ENCODE measurements at places on chromosomes 5 and 9.

GRCh38 chr5:100615362-100615761 lies 80.2 kb downstream of the FAM174A start:
- peak; percentile 47 for DNase-seq

DNA sequence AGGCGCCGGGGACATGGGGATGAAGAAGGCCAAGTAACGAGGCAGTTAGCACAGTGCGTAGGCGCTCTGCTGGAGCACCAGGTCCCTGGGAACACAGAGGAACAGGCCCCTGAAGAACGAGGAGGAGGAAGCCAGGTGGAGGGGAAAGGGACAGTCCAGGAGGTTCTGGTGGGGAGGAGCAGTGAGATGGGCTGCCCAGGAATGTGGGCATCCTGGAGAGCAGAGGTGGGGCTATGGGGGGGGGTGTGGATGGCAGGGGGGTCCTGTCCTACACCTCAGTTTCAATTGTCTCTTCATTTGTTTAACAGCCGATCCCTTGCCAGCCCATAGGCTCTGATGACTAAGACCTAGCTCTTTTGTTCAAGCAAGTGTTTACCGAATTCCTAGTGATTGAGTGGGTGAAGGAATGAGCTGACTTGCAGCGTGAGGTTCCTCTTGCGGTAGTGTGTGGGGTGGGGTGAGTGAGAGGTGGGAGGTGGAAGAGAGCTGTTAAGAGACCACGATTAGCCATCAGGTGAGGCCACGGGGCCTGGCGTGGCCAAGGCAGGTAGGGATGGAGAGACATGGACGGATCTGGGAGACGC lies 8.4 kb upstream of the PHYHD1 start:
- DNase-seq: peak; percentile 94

GRCh38 chr5:153671653-153672346 lies 181.3 kb downstream of the GRIA1 start:
- no peak for DNase-seq

DNA sequence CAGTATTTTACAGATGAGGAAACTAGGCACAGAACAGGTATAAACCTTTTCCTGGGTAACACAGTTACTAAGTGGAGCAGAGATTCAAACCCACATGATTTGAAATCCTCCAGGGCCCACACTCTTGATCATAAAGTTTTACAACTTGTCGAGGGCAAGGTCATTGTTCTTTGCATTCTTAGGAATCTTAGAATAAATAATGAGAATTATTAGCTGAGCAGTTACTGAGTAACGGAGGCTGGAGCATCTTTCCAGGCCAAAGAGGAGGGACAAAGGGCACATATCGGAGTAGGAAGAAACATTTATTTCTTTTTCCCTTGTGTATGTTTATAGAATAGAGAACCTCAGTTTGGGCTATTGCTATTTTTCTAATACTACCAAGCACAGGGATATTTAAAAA lies 27.1 kb upstream of the F2R start:
- no peak for DNase-seq

DNA sequence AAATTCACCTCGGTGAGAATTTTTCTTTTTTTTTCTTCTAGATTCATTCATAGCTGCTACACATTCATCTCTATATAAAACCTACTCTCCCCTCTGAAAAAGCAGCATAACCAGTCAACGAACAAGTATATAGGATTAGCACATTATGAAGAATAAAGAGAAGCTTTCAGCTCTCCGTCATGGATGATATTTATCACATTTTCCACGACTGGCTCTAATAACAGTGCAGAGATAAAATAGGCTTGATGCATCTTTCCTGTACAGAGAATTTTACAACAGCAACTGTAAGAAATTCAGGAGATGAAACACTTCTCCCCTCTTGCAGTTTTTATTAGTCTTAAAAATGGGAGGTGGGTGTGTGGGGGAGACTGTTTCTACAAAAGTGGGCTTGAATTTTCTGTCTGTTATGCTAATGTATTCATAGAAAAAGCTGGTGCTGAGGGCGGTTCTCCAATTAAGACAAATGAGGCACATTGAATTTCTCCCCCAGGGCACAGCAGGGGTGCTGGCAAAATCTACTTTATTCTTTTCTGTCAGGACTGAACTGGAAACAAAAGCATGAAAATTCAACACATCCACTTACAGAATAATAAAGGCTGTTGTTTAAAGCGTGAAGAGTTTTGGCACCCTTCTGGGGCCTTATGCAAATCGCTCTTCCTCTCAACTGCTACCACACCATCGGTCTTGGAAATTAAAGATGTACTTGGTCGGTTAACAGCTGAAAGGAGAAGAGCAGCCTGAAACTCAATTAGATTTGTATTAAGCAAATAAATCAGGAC lies 233.9 kb upstream of the ZNF608 start:
- no peak for DNase-seq

DNA sequence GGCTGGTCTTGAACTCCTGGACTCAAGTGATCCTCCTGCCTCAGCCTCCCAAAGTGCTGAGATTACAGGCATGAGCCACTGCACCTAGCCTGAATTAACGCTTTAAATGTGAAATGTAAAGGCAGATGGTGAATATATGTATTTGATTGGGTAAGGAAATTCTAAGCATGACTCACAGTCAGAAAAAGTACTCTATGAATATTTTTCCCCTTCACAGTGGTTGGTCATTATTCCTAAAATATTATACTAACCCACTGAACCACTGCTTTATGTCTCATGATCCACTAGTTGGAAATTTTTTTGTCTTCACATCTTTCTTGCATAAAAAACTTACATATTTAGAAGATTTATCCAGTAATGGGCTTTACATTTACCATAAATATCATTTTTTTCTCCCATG lies 14.5 kb upstream of the TENT4A start:
- DNase-seq: no peak

- DNase-seq: no peak
Measured at GRCh38 chr5:135034963-135035677, 1.1 kb upstream of the PITX1 start.

DNA sequence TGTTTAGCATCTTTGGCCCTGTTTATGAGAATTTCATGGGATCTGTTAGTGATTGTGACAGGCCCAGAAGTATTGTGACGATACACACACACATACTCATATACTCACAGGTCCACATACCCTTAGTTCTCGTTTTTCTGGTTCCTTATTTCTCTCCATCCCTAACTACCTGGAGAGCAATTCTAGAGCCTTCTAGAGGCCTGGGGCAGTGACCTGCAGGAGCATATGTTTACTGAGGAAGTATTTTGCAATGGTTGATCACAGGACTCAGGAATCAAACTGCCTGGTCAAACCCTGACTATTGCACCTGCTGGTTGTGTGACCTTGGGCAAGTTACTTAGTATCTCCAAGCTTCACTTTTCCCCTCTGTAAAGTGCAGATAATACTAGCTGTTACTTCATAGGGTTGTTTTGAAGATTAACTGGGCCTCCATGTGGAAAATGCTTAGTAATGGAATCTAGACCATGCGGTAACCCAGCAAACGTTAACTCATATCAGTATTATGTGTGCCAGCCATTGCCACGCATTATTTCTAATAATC lies 8.7 kb downstream of the PAPPA start:
- peak; percentile 90 for DNase-seq
